ENCODE measurements at places on chromosomes 11 and 22. TPM values are rescaled to one million over a fixed set of nuclear protein-coding genes. Genes with fewer than 3 reads are reported as not detected.
A peak's percentile ranks its signal among the peaks of the same experiment; 100 is the strongest.

APOL5 gene
- not detected for total RNA-seq

DNA sequence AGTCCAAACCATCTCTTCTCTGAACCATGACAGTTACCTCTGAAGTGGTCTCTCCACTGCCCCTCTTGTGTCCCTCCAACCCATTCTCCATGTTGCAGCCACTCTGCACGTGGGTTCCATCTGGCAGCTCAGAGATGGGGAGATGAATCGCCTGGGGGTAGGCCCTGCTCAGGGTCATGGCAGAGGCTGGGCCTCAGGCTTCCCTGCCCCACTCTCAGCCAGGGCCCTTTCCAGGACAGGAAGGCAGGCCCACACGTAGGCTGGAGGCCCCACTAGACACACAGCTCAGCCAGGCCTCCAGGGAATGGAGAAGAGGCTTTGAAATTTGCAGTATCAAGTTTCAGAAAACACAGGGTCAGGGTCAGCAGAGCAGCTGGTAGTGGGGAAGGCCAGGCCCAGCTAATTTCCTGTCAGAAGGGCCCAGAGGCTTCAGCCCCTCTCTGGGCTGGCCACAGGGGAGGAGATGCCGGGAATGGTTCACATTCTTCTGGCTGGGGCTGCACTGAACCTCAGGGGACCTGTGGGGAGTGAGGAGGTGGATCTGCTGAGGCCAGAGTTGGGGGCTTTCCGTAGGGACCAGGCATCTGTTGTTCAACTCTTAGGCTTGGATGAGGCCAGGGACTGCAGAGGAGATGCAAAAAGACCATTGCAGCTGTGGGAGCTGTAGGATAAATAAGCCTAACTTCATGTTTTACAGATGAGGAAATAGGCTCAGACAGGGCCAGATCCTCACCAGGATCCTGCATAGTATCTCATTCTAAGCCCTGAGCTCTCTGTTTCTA is 101.6 kb downstream of the SWAP70 start:
- no peak for ATAC-seq

GRCh38 chr22:46966495-46966845 is 204.0 kb downstream of the TBC1D22A start:
- ATAC-seq = no peak

DNA sequence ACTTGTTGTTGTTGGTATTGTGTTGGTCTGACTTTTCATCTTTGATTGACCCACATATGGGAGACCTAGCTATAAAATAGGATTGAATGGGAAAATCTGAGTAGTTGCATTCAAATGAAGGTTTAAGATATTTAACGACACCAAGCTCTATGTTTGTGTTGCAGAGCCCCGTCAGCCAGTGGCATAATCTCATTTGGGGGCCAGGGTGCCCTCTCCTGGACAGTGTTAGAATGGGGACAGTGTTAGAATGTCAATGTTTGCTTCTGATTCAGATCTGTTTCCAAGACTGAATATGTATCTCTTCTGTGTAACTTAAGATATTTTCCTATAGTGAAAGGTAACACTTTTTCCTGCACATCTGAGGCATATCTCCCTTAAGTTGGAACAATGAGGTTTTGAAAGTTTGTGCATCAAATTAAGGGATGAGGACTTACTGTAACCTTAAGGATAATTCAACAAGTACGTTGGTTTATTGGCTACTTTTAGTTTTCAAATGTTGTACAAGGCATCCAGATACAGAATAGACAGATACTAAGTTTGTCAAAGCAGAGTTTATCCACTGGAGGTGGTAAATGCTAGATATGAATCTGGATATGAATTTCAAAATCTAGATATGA is 5.3 kb upstream of the OR52M1 start:
- peak; percentile 63 for ATAC-seq

DNA sequence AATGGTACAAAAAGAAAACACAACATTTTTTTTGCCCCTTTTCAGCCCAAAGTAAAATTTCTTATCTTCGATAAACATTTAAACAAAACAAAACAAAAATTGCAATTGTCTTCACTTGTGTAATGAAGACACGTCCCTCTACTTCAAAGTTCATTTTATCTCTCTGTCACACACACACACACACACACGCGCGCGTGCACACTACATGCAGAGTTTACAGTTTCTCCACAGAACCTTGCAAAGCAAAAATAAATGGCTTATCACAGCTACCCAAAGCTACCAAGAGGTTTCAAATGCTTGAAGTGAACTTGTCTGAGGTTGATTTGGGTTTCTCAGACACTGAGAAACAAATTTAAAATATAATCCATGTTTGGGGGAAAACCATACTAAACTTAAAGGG is 72.3 kb downstream of the ETS1 start:
- ATAC-seq = no peak

DNA sequence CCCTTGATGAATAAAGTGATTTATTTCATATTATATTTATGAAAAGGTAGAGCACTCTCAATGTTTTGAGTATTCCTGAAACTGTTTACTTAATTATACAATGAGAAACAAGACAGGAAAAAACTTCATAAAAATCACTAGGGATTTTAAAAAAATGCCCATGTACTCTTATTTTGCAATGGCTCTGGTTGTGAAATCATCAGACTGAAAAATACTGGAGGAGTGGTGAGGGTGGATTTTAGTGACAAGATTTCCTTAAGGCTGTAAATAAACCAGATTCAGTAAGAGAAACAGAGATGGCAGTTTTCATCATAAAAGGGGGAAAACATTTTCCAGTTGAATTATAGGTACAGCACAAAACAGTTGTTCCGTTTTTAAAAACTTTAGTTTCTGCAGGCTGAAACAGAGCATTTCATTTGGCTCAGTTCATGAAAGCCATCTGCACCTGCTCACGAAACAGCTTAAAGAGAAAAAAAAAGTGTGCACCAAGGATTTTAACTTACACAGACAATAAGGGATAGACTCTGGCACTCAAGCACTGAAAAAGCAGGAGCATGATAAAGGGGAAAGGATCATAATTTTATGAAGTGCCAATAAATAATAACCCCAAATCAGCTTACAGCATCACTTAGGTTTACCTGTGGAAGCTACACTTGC is 100.7 kb downstream of the MAML2 start:
- ATAC-seq = no peak
